ENCODE measurements at places on chromosomes 7 and 10.

GRCh38 chr10:1366322-1366691 lies 310.1 kb downstream of the WDR37 start:
- DNase-seq: no peak

GRCh38 chr10:45453639-45454255 lies 79.7 kb downstream of the ALOX5 start:
- no peak for DNase-seq

- DNase-seq: no peak
Observed at GRCh38 chr7:158300427-158300826, 287.2 kb downstream of the PTPRN2 start.

GRCh38 chr10:60901561-60902235 lies 42.3 kb downstream of the RHOBTB1 start:
- DNase-seq: peak; percentile 81

- no peak for DNase-seq
Observed at GRCh38 chr10:130745821-130746220, 565.7 kb downstream of the TCERG1L start.

DNA sequence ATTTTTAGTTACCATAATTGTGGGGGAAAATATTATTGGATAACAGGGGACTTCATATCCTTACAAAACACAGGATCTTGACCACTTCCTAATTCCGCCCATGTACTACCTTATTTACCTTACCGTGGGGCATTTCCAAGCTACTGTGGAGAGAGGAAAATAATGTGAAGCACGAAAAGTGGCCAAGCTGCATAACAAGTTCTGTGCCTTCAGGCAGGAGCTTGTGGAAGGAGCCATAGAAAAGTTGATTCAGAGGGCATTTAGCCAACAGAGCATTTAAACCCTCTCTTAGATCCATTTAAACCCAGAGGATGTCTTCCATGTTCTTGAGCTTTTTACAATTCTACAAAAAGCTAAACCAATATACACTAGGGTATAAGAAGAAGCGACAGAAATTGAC lies 41.6 kb downstream of the DNAJB9 start:
- DNase-seq: no peak

- no peak for DNase-seq
Observed at GRCh38 chr7:1925973-1926907, 256.2 kb downstream of the ELFN1 start.

DNA sequence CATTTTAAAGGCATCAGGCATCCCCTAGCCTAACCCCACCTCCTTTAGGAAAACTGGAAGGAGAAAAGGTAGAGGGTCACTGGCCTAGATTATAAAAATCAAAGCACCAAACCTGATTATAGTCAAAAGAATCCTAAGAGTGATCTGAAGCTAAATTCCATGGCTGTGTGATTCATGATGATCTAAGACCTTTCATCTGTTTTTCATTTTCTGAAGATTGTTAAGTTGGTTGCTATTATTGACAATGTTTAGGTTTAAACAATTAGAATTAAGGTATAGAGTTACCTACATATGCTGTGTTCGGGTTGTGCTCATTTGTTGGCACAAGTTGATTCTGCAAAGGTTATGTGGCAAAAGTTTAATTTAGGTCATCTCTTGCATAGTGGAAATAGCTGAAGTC lies 148.7 kb downstream of the BICC1 start:
- no peak for DNase-seq

GRCh38 chr7:46604241-46604661 lies 683.2 kb upstream of the IGFBP3 start:
- DNase-seq: no peak

DNA sequence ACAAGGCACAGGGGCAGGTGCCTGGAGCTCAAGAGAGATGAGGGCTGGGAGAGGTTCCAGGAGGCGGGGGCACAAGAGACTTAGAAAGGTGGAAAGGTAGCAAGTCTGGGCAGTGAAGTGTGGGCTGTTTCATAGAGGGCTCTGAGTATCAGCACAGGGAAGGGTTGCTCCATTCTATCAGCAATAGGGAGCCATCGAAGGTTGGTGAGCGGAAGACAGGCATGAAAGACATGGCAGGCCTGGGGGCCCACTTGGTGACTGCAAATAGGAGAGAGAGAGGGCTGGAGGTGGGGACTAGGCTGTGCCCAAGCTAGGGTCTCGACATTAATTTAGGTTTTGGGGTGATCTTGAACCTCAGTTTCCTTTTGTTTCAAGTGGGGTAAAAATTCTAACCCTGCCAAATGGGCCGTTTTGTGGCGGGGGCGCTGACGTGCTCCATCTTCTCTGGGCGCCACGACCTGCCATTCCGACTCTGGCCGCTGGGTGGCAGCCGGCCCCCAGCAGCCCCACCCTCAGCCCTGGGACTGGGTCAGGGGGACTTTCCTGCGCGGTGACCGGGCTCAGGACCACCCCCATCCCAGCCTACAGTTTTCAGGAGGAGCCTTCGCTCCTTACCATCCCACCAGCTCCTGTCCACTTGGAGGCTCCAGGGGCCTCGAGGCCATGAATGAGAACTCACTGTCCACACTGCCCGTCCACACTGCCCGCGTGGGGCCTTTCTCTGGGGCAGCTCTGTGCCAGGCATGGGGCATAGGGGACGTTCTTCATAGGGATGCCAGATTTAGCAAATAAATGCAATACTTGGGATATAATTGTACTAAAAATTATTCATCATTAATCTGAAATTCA lies 37.2 kb upstream of the PCBD1 start:
- DNase-seq: peak; percentile 49

- no peak for DNase-seq
Observed at GRCh38 chr7:132430861-132431822, 145.1 kb downstream of the PLXNA4 start.

DNA sequence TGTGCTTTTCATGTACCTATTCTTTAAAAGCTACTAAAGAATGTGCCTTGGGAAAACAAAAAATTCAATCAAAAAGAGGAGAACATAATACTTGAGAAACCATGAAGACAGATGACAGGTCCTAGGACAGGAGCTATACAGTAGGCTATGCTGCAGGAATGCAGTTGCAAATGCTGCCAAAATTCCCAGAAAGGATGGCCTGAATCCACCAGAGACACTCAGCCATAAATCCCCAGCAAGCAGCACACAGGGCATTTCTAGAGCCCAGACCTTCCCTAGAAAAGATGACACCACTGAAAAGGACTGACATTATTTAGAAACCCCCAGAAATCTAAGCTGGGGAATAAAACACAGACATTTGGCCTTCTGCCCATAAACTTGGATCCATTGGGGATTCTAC lies 237.3 kb downstream of the C7orf25 start:
- DNase-seq: no peak

All from left ventricle myocardium inferior (tissue), 1 donor.